ENCODE measurements at places on chromosomes 16 and 17. TPM values are rescaled to one million over a fixed set of nuclear protein-coding genes. Genes with fewer than 3 reads are reported as not detected.

The AOC2 gene
- total RNA-seq, result 0.79 TPM

The TBC1D3I gene
- total RNA-seq, result not detected

The EFCAB5 gene
- total RNA-seq, result 0.99 TPM

The CHST4 gene
- not detected for total RNA-seq

GRCh38 chr16:78436846-78437245, 337.4 kb downstream of the WWOX start:
- DNase-seq, result no peak

DNA sequence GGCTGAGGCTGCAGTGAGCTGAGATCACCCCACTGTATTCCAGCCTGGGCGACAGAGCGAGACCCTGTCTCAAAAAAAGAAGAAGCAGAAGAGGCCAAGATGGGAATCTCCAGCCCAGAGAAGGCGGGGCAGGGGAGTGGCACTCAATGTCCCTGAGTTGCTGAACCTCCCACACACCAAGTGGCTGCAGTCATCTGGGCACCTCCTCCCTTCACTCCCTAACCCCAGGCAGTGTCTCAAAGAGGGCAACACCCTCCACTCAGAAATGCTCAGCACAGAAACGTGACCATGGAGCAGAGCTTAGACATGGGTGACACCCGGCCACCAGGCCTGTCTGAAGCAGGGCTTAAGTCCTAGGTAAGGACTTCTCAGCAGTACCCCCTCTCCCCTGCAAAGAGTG, 36.3 kb upstream of the BCAR1 start:
- no peak for DNase-seq

- DNase-seq, result no peak
Measured at GRCh38 chr17:16649585-16649984, 4.1 kb downstream of the ZNF624 start.

DNA sequence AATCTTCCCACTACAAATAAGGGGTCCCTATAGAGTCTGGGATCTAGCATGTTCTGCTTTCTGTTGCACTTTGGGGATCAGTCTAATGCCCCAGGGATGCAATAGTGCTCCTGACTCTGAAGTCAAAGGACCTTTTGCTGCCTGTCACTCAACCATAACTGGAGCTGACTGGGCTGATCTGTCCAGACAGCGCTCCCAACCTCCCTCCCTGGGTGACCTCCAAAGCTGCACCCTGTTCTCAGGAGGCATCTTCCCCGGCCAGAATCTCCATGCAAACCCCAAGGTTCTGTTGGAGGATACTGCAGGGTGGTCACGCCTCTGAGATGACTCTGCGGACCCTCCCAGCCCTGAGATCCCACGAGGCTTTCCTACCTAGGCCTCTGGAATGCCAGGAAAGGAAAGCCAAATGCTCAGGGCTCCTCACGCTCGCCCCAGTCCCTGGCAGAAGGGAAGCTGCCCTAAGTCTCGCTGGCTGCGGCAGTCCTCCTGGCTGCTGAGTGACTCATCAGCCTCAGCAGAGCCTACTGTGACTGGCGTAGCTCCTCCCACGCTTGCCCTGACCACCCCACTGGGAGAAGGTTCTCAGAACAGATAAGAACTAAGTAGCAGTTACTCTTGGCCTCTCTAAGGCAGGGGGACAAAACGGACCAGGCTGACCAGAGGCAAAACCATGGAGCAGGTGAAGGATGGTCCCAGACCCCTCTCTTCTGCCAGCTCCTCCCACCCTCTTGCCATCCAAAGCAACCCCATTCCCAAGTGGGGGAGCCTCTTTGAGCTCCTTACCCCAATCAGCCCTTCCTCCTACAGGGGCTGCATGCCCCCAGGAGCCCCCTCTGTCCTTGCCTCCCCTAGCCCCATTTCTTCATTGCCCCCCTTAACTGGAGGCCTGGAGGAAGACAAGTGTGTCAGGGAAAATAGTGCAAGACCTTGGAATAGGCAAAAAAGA, 124.1 kb upstream of the TNRC6C start:
- no peak for DNase-seq

GRCh38 chr17:46818316-46818928, at the start of gene WNT3:
Gene WNT3, minus strand, starts transcription at chr17:46818692. Its CDS starts 95 bp downstream, at chr17:46818597.
- DNase-seq, result no peak

DNA sequence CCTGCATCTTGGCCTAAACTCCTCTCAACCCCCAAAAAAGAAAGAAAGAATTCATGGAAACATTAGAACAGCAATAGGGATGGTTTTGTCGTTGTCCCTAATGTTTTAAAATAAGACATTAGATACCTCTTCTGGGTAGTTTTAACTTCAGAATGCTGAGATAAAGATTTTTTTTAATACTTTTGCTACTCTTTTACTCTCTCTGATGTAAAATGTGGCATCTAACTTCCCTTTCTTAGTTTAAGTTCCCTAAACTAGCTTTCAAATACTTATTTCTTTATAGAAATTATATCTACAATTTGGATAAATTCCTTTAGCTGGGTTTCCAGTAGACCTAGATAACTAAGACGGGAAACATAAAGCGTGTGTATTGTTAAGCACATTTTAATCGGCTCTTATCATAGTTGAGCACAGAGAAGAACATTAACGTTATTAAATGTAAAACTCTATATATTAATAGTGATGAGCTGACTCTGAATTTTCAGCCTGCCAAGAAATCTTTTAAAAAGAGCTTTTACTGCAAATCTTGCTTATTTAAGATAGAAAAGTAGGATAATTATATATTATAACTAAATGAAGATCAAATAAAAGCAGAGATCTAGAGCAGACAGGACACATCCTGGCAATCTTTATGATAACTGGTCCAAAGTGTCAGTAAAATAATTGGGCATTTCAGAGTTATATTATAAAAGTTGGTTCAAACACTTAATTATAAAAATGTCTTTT, 183.2 kb downstream of the CYB561 start:
- no peak for DNase-seq
